Stimulated activated CD8-positive, alpha-beta memory T cell treated with anti-CD3 and anti-CD28 coated beads, Interleukin-7, amount 100 ng/mL, for 4 hours (primary cell): ENCODE measurements at places on chromosomes 3 and 15.

- DNase-seq = no peak
These were observed 764.8 kb upstream of the CADM2 start for GRCh38 chr3:84194029-84194428.

- no peak for DNase-seq
These were observed 85.7 kb downstream of the ARIH1 start for GRCh38 chr15:72559781-72560180.

GRCh38 chr3:44029100-44029499, 212.6 kb upstream of the TOPAZ1 start:
- no peak for DNase-seq

DNA sequence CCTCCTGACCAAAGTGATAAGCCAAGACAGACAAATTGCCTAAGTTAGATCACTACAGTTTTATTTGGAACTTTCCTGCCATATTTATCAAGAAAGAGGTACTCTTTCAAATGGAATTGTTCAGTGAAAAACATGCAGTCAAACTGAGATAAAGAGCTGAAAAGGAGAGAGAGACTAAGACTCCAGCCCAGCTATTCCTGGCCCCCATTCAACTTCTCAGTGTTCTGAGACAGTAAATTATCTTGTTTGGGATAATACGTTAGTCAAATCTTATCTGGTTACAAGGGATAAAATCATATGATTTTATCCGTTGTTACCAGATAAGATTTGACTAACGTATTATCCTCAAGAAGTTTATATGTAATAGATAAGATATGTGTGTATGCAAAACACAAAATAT, 67.6 kb upstream of the CMC1 start:
- DNase-seq = no peak

GRCh38 chr3:4029135-4029534, 229.9 kb downstream of the LRRN1 start:
- no peak for DNase-seq

GRCh38 chr3:141499284-141499683, 12.5 kb downstream of the RASA2 start:
- DNase-seq = no peak

GRCh38 chr3:124986192-124987143, 51.9 kb upstream of the MUC13 start:
- DNase-seq = no peak

DNA sequence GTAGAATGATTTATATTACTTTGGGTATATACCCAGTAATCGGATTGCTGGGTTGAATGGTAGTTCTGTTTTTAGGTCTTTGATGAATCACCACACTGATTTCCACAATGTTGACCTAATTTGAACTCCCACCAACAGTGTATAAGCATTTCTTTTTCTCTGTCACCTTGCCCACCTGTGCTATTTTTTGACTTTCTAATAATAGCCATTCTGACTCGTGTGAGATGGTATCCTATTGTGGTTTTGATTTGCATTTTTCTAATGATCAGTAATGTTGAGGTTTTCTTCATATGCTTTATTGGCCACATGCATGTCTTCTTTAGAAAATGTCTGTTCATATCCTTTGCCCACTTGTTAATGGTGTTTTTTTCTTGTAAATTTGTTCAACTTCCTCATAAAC, 340.8 kb downstream of the PLOD2 start:
- no peak for DNase-seq

DNA sequence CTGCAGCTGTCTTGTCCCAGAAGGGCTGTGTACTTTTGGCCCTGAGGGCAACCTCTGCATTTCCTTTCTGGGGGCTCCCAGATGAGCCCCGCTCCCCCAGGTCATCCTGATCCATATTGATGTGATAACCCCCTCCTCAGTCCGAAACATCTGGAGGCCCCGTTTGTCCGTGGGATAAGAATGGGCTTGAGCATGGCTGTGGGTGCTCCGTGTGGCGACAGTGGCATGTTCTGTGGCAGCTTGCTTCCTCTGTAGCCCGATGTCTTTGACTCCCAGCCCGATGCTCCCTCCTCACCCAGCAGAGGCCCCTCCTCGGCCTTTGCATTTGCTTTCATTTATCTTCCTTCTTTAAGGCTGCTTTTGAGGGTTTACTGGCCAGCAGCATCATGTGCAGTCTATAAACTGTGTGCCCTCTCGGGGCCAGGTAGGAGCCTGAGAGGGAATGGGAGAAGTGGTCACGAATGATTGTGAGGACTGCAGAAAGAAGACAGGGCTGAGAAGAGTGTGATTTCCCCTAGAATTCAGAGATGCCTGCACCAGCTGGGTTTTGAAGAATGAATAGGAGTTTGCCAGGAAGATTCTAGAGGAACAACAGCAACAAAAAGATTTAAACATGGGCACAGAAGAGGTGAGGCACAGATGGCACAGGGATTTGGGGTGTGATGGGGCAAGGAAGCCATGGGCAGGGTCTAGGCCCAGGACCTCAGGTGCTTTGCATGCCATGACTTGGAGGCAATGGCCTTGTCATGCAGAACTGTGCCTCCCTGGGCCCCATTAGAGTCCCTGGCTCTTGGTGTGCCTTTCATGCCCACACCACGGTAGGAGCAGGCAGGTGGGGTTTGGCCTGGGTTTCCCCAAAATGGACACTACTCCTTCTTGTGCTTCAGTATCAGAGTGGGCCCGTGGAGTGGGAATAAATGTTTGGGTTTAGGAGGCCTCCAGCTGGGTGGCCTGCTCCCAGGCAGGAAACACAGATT, 34.2 kb downstream of the APBA2 start:
- DNase-seq = no peak

GRCh38 chr3:39189959-39190269, 2.5 kb downstream of the XIRP1 start:
- DNase-seq = peak; percentile 29

DNA sequence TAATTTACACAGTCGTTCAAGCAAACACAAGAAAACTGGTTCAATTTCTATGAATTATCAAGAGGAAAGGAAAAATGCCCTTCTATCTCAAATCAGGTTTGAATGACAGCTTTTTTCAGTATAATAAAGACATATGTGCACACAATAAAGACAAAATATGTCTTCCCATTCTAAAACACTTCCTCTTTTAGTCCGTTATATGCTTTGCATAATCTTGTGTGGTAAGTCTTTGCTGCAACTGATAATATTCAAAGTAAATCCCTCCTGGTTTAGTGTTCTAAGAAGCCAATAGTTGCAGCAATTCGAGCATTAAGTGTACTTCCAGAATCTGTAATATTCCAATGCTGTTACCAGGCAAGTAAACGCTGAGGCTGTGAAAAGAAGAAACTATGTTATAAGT, 43.7 kb upstream of the MAPKBP1 start:
- DNase-seq = no peak

GRCh38 chr15:40323953-40324937, 753 bp downstream of the INAFM2 start:
- no peak for DNase-seq

DNA sequence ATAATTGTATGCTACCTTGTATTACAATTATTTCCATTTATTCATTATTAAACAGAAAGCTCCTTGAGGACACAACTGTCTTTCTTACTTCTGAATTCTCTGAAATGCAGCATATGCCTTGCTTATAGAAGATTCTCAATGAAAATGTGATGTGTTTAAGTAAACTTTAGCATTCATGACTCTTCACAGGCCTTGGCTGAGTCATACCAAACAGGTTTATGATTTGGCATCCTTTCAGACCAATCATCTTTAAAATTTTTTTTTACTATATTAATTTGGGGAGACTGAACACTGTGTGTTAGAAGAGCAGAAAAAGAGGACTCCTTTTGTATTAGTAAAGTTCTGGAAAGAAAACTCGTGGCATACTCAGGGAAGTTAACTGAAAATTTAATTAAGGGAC, 6.4 kb upstream of the GALK2 start:
- DNase-seq = no peak

- no peak for DNase-seq
These were observed 4.1 kb upstream of the GCSAM start for GRCh38 chr3:112136959-112137693.

- DNase-seq = no peak
These were observed 56.0 kb downstream of the RFX7 start for GRCh38 chr15:56187665-56188064.

- no peak for DNase-seq
These were observed 217.9 kb upstream of the THBS1 start for GRCh38 chr15:39362821-39363561.
